ENCODE measurements at places on chromosomes 6 and 20.
A peak's percentile ranks its signal among the peaks of the same experiment; 100 is the strongest.

- no peak for DNase-seq
Measured at GRCh38 chr20:17616480-17617211, 46.8 kb downstream of the DSTN start.

DNA sequence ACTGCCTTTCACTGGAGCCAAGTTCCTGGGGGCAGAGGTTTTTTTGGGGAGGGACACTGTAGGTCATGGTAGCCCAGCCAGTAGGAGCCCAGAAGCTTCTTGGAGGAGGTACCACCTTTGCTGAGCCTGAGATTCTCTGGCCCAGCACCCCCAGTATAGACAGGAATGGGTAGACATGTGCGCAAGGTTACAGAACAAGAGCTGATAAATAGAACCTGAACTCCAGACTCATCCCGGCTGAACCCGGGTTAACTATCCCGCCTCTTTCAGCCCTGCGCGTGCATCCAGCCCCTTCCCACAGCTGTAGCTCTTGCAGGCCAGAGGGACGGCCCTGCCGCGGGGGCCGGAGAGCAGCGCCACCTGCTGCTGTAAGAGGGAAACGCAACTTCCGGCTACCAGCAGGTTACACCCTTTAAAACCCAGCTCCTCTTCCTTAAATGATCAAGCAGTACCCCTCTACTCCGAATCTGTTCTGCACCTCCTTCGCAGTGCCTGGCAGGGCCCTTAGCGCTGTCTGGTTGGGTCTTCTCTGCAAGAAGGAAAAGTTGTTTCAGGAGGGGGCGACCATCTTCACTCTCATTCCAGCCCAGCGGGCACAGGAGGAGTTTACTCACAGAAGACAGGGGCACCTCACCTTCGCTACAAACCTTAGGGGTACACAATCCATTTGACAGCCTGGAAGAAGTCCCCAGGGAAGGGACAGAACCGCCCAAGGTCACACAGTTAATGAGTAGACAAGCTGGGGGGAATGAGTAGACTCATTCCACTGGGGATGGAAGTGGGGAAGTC is 7.5 kb downstream of the SRXN1 start:
- peak; percentile 76 for DNase-seq

DNA sequence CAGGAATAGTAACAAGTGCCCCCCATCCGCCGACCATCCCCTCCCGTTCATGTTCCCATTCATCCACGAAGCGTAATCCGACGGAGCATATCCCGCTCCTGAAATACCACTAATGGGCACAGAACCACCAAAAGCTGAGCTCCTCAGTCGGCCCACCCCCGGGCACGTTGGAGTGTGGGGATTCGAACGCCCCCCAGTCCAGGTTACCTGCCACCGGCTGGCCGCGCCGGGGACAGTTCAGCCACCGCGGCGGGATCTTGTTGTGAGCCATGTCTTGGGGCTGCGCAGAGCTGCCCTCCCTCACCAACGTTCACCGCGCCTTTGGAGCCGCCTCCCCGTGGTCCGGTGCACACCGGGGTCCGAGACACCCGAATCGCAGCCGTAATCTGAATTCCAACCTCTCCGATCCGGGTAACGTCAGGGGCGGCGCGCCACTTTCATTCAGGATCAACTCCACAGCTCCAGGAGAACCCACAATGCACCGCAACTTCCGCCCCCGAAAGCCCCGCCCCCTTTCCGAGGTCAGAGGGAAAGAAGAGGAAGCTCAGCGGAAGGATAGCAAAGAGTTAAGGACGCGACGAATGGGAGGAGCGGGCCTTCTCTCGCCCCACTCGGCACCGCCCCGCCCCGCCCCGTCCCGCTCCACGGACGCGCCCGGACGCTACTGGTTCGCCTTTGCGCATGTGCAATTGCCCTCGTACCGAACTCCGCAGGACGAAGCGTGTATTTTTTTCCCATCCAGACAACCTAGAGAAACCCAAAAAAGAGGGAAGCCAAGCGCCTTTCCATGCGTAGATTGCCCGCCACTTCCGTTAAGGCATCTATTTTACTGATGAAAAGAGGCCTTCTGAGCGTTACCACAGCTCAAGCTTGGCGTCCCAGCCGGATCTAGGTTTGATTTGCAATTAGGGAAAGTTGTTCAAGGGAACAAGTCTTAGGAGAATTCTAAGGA is at the start of gene RNGTT:
TSS of gene RNGTT (minus strand) at position 480 of the 952 bp plus-strand sequence. CDS start at position 271, 209 bp downstream.
- DNase-seq, result peak; percentile 98

DNA sequence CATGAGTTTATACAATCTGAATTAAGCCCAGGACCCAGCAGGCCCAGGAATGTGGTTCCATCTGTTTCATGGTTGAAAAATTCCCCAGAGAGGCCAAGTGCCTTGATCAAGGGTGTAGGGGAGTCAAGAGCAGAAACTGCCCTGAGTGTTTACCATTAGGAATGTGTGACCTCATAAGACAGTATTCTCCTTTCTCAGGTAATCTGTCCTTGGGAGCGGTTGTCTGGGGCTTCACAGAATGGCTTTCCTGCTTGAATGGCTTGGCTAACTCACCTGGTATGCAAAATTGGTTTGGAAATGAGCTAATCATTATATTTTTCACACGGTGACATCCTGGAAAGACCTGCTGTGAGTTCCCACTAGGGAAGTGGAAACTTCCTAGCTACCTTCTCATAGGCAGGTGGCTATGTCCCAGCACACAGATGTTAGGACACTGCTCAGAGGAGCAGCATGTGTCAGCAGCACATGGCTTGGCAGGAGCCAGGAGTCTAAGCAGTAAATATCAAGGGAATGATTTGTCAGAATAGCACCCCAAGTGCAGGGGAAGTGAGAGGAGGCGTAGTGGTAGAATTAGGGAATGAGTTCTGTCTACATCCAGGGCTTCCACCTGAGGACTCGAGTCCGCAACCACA is 17.7 kb downstream of the CLIC5 start:
- no peak for DNase-seq

DNA sequence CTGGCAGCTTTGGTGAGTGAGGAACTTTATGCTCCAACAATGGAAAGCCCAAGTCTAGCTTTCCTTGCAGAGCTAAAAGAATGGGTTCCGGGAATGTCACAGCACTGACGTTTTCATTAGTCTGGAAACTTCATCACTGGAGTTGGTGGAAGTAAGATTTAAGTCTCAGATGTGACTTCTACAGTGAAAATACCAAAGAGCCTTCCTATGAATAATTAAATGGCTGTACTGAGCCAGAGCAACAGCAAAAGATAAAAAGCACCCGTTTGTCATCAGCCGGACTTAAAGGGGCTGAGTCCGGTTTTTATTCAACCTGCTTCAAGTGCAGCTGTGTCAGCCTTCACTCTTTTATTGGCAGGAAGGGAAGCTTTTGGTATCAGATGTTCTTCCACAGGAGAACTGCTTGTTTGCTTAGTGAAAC is 46.5 kb upstream of the SHLD1 start:
- no peak for DNase-seq

- no peak for DNase-seq
Measured at GRCh38 chr6:166027761-166028160, 139.9 kb downstream of the TBXT start.

GRCh38 chr6:118504611-118505010 is 43.5 kb upstream of the PLN start:
- DNase-seq, result no peak

- DNase-seq, result no peak
Measured at GRCh38 chr20:32537657-32538525, 47.2 kb downstream of the NOL4L start.

DNA sequence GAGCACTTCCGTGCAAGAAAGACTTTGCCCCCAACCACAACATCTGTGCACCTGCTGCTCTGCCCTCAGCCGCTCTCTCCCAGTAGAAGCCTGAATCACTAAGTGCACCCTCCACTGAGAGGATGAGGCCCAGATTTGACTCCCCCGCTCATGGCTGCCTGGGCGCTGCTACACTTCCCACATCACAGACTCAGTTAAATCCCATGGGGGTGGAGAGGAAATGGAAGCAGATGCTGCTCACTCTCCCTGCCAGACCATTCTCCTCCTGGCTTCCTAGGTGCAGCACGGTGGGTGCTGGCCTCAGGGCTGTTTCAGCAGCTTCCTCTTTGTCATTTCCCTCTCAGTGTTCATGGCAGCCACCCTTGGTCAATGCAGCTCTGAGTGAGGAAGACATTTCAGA is 4.8 kb downstream of the CST5 start:
- DNase-seq, result no peak

GRCh38 chr6:169092375-169092774 is 161.3 kb downstream of the THBS2 start:
- DNase-seq, result no peak

DNA sequence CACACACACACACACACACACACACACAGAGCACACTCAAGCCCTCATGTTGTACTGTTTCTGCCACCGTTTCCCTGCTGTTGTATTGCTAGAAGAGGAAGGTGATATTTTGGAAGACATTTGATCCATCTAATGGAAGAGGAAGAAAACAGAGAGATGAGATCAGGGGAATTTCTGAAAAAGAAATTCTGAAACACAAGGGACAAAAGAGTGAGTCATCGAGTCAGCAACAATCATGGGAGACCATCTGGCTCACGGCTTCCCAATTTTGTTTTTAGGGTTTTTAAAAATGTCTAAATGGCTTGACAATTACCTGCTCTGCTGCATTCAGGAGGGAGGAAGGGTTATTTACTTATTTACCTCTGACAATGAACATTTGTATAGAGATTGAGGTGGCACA is 22.0 kb downstream of the SOX4 start:
- no peak for DNase-seq

GRCh38 chr6:12422848-12423247 is 132.7 kb downstream of the EDN1 start:
- DNase-seq, result no peak

Data from activated CD4-positive, alpha-beta T cell treated with anti-CD3 and anti-CD28 coated beads, Interleukin-10, Interleukin-2, amounts not matched to agents 100 ng/mL and 50 ng/mL, durations not matched to agents 16 hours and 8 hours (primary cell).